ENCODE measurements at places on chromosomes 2 and 18.

GRCh38 chr2:176081837-176082524 is 1.8 kb downstream of the EVX2 start:
- no peak for DNase-seq

DNA sequence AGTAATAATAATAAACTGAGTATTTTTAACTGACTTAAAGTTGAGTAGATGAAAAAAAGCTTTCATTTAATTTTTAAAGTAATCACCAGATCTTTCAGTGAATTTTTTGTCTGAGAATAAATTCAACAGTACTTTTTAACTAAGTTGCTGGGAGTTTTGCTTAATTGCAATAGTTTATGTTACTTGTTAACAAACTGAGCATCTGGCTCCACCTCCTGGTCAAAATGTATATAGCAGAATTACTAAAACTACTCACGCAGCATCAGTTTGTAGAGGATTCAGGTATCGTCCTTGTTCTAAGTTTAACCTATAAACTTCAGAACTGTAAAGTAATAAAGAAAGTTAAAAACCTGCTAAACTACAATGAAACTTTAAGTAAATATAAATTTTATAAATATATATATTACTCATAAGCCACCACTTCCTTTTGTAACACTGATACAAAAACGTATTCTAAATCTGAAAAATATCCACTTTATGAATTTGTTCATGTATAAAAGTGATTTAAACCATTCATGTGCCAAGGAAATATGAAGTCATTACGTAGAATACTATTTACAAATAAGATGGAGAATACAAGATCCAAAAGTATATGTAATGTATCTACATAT is 21.3 kb downstream of the NOL10 start:
- DNase-seq = peak; percentile 26

DNA sequence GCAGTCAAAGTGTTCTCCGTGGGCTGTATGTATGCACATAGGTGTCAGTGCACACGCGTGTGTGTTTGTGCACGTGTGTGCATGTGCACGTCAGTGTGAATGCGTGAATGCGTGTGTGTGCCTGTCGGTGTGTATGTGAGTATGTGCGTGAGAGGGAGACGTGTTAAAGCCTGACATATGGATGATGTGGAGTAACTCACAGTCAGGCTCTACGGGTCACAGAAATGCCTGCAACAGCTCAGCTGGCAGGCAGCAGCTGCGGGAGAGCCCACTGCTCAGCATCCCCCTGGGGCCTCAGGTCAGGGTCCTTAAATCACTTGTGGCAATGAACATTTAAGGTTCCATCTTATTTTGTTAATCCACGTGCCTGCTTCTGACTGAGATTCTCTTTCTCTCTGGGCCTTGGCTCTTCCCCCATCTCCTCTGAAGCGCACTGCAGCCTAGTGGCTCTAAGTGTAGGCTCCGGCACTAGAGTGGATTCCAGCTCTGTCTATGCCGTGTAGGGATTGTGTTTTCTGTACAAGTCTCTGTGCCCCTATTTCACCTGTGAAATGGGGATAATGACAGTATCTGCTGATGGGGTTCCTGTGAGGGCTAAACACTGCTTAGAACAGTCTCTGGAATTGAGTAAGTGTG is 63.0 kb downstream of the DYSF start:
- DNase-seq = no peak

GRCh38 chr2:68134554-68134953 is 23.1 kb upstream of the PNO1 start:
- no peak for DNase-seq

GRCh38 chr2:162885281-162886070 is 46.9 kb upstream of the KCNH7 start:
- DNase-seq = no peak

DNA sequence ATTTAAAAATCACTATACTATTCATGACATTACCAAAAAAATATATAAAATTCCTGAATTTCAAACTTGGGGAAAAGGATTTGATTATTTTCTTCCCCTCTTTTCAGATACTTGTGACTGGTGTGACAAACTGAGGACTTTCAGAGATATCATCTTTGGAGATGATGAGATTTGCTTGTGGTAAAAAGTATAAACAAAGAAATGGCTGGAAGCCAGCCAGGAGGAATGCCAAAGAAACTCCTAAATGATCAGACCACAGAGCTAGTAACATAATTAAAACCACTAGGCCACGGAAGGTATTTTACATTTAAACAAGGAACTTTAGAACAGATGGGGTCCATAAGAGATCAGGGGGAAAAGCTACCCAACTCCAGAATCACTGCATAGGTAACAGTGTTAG is 58.7 kb downstream of the PIGN start:
- DNase-seq = no peak

- DNase-seq = no peak
Observed at GRCh38 chr2:75088791-75089190, 110.5 kb downstream of the TACR1 start.

- DNase-seq = no peak
Observed at GRCh38 chr2:177123048-177123447, 89.5 kb upstream of the HNRNPA3 start.

DNA sequence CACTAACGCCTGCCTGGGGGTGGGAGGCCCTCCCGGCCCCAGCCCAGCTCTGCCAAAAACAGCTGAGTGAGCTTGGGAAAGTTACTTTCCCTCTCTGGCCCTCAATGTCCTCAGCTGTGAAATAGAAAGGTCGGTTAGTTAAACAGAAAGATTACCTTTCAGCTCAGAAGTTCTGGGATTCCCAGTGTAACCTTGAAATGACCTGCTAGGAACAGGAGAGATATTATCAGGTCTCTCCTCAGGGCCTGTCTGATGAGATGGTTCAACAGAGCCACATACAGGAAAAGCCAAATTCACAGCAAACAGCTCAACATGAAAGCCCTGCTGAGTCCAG is 68.8 kb downstream of the LBH start:
- no peak for DNase-seq

GRCh38 chr18:56570978-56571377 is 67.4 kb downstream of the TXNL1 start:
- no peak for DNase-seq

DNA sequence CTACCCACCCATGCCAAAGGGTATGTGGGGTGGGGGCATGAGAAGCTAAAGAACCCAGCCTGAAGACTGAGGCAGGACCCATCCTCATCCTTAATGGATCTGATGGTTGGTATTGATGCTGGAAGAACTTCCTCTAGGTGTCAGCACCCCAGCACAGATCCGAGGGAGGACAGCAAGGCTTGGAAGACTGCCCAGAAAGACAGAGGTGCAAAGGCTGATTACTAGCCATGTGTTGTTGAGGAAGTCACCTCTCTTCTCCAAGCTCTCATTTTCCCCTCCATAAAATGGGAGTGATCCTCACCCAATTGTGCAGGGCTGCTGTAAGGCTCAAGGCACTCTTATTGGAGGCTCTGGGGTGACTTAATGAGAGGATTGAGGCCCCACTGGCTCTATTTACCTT is 256.5 kb downstream of the CELF4 start:
- DNase-seq = no peak

DNA sequence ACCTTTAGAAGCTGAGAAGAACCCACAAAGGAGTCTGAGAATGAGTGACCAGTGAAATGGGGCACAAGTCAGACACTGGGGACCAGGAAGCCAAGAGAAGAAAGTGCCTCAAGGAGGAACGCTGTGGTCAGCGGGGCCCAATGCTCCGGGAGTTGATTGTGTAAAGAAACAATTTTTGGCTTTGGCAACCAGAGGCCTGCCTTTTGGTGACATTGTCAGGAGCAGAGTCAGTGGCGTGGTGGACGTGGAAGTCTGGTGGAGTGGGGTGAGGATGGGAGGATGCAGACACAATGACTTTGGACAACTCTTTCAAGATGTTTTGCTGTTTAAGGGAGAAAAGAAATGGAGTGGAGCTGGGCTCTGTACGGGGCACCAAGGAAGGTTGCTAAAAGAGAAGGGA is 100.2 kb upstream of the SEC11C start:
- DNase-seq = no peak

GRCh38 chr2:212737392-212738172 is 199.0 kb upstream of the ERBB4 start:
- DNase-seq = no peak

- no peak for DNase-seq
Observed at GRCh38 chr2:23761638-23762037, 165.3 kb downstream of the ATAD2B start.

- DNase-seq = no peak
Observed at GRCh38 chr2:65605058-65605742, 172.8 kb upstream of the SPRED2 start.

DNA sequence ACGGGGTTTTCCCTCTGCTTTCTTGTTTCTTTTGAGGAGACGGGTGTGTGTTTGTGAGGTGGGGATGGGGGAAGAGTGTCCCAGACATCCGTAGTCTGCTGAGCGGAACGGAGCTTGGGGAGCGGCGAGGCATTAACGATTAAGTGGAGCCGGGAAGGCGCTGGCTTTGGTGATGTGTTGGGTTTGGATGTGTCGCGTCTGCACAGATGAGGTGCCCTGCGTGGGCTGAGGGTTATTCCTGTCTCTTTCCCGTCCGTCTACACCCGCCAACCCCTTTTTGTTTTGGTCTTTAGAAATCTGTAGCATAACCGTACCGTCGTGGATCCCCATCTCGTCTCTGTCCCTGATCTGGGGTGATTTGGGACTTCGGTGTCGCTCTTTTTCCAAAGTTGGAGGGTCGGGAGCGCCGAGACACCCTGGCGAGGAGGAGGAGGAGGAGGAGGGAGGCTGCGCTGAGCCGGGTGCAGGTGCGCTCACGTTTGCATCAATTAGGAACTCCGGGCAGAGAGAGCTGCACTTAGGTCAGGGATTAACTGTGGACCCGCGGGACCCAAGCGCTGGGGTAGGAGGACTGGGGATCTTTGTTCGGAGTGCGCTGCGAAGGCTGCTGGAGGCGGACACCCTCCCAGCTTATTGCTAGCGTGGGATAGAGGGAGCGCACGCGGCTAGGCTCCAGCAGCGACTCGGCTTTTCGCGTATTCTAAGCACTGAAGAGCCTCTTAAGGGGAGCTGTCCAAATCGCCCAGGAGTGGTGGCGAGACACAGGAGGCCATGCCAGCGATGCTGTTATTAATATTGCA is 720.3 kb downstream of the DPP10 start:
- DNase-seq = no peak

GRCh38 chr2:46929612-46930011 is 14.0 kb upstream of the MCFD2 start:
- DNase-seq = no peak

- no peak for DNase-seq
Observed at GRCh38 chr2:96329456-96329855, 4.3 kb downstream of the ITPRIPL1 start.

DNA sequence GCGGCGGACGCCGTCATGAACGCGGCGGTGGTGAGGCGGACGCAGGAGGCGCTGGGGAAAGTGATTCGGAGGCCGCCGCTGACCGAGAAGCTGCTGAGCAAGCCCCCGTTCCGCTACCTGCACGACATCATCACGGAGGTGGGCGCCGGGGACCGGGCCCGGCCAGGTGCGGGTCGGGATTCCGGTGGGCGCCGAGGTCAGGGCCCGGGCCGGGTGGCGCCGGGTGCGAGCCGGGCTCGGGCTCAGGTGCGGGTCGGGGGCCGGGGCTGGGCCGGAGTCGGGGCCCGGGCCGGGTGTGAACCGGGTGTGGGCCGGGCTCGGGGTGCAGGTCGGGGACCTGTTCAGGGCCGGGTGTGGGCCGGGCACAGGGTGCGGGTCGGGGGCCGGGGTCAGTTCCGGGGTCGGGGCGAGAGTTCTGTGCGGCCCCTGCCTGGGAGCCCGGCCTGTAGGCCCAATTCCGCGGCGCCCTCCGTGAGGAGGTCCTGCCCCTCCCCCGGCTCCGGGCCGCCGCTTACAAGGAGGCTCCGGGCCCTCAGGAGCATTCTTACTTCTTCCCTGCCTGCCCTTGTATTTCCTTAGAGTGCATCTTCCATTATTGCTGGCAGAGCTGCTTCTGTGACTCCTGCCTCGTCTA is 447 bp downstream of the TRAF3IP1 start:
- DNase-seq = no peak

DNA sequence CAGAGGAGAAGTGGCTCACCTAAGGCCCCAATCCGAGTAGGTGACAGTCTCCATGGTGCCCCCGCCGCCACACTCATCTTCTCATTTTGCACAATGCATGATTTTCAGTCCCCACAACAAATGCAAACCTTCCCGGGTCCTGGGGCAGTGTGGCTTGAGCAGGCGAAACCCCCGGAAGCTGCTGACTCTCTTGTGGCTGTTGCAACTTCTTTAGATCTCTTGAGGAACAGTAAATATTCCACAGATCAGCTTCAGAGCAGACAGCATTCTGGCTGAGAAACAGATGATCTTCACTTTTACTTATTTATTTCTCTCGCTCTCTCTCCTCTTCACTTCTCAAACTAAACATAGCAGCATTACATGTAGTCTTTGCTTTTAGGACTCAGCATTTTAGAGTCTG is 51.9 kb downstream of the ASAP2 start:
- DNase-seq = no peak

GRCh38 chr2:218465987-218466633 is 47.2 kb downstream of the VIL1 start:
- no peak for DNase-seq

DNA sequence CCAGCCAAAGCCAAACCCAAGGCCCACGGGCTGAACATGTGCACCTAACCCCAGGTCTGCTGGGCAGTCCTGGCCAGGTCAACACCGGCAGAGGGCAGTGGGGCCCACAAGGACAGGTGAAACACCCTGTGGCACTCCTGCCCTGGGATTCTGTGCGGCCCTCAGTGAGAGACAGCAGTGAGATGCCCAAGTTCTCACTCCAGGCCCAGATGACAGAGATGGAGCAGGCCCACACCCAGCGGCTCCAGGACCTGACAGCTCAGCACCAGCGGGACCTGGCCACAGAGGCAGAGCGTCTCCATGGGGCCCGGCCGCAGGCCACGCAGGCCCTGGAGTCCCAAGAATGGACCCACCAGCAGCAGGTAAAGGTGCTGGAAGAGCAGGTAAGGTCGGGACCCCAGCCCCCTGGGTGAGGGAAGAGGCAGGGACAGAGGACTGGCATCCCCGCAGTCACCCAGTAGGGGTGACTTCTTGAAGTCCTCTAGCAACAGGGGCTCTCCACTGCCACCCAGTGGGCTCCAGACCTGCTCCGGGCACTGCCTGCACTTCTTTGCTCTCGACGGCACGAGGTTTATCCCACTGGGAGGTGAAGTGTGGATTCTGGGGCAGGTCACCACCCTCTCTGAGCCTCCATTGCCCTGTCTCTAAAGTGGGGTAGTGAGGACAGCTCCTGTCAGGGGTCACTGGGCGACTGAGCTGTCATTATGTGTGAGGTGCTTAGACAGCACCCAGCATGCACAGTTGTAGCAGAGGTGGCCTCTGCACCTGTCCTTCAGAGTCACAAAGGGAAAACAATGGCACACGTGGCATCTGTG is 8.8 kb upstream of the SNED1 start:
- DNase-seq = peak; percentile 64

DNA sequence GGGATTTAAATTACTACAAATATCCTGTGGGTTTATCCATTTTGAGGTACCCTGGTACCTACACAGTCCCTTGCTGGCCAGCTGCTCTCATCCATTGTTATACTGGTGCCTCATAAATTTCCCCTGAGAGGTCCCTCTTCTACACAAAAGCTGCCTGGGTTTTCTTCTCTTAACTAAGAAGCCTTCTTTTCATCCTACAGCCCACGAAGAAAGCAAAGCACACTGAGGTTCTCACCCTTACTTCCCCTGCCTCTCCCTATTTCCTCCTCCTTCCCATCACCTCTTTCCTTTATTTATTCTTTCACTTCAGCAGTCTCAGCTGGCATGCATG is 154.9 kb downstream of the CSRNP3 start:
- DNase-seq = no peak

All from SHP77 treated with DMSO at 0.1 percent for 48 hours (cell line).